ENCODE measurements at places on chromosomes 6 and 20.

GRCh38 chr6:150857945-150858308, 7.6 kb upstream of the MTHFD1L start:
- DNase-seq: no peak

DNA sequence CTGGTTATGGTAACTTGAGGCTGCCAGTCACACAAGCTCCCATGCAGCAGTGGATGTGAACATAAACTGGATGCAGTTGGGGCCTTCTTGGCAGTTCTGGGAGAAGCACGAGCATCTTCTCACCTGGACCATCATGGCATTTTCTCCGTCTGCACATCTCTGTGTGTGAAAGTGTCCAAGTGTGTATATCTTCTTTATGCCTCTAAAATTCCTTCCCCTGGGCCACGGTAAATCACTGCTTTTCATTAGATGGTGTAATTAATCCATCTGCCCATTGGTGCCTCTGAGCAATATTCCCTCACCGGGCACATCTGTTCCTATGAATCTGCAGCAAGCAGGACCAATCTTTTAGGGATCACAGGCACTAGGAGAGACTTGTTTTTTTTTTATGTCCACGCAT, 138.0 kb downstream of the MAP3K7 start:
- no peak for DNase-seq

DNA sequence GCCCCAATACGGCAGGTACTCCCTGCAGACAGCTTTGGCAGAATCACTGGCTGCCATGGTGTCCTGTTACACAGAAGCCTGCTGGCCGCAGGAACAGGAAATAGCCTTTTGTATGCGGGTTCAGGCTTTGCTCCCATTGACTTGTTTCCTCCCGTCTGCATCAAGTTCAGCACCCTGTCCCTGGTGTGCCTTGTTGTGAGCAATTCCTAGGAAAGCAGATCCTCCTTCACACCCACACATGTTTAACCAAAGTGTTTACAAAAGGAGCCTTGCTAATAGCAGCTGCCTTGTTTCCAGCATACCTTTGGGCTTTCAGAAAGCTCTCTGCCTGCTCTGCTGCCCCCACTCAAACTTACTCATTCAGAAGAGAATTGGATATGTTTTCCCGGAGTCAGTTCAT, 127.2 kb upstream of the SUPT3H start:
- DNase-seq: peak; percentile 93

DNA sequence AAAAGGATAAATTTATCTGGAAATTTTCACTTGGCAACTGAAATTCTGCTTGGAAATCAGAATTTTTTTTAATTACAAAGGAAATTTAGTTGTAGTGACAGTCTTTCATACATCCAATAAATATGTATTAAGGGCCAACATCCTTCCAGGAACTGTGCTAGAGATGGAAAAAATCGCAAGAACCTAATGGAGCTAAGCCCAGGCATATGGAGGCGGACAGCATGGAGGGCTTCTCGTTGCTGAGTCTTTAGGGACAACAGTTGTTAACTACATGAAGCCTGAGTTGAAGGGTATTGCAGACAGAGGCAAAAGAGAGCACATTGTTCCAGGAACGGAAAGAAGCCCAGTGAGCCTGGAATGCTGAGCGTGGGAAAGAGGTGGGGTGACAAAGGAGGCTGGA, 208.9 kb downstream of the IBTK start:
- no peak for DNase-seq

DNA sequence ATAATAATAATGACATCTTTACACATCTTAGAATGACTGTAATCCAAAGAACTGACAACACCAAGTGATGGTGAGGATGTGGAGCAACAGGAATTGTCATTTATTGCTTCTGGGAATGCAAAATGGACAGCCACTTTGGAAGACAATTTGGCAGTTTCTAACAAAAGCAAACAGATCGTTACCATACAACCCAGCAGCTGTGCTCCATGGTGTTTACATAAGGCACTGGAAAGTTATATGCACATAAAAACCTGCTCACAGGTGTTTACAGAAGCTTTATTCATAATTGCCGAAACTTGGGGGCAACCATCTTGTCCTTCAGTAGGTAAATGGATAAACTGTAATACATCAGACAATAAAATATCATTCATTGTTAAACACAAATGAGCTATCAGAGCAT, 18.3 kb upstream of the ASF1A start:
- DNase-seq: no peak

DNA sequence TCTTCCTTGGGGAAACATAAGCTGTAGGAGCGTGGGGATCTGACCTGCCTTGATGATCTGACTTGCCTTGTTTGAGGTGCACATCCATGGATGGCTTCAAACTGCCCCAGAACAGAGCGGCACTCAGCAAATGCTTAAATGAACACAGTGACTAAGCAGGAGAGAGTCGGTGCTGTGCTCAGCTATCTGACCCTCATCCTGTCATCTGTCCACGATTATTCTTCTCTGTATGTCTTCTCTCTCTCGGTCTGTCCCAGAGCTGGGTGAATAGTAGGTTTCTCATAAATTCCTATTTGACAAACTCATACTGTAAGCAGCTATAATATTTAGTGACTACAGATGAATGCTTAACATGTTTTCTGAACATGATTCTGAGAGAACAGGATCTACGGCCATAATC, 37.3 kb downstream of the TRAM2 start:
- peak; percentile 71 for DNase-seq

- DNase-seq: peak; percentile 70
Measured at GRCh38 chr6:128463942-128464341, 56.5 kb downstream of the PTPRK start.
